ENCODE measurements at places on chromosomes 1 and 21.

- H3K27ac ChIP-seq = no peak overlapping the region
- no peak for DNase-seq
- H3K4me3 ChIP-seq = no peak overlapping the region
These were observed 363.4 kb upstream of the LYPLAL1 start for GRCh38 chr1:218810306-218810705.

DNA sequence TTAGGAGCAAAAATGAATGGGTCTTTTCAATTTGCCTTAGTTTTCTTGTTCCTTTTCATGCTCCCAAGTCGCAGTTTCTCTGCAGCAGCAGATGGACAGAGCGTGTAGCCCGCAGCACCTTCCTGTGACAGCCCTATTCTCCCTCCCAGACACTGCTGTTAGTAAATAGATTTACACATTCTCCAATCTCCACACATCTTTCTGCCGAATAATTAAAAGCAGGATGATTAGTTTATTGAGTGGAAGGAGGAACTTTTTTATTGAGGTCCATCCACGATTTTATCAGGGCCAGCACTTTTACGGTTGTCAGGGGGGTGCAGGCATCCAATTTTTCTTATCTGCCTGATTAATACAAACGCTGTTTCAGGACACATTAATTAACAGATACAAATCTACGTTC is 98.2 kb upstream of the USH2A start:
- no peak for DNase-seq
- no peaks in the 10 kb centered on the region for H3K4me1 ChIP-seq
- H3K4me3 ChIP-seq = no peak overlapping the region

DNA sequence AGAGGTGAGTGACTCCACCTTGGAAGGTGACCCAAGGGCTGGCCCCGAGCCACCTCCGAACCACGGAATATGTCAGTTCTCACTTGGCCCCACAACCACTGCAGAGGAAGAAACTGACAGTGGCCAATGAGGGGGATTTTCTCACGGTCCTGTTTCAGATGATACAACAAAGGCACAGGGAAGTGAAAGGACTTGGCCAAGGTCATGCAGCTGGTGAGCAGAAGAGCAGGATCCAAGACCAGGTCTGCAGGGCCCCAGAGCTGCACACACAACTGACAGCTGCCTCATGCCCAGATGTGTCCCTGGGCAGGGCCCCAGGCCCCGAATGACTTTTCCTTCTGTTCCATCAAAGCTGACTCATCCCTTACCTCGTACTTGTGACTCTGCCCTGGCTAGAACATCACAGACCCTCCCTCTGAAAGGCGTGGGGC is 25.8 kb upstream of the EVA1B start:
- peaks cover 71% of the 10 kb centered on the region for H3K36me3 ChIP-seq
- peaks cover 23% of the 10 kb centered on the region for H3K4me1 ChIP-seq
- no peak overlapping the region for H3K4me3 ChIP-seq
- no peak for DNase-seq
- no peaks in the 10 kb centered on the region for H3K27me3 ChIP-seq
- H3K27ac ChIP-seq = no peak overlapping the region

DNA sequence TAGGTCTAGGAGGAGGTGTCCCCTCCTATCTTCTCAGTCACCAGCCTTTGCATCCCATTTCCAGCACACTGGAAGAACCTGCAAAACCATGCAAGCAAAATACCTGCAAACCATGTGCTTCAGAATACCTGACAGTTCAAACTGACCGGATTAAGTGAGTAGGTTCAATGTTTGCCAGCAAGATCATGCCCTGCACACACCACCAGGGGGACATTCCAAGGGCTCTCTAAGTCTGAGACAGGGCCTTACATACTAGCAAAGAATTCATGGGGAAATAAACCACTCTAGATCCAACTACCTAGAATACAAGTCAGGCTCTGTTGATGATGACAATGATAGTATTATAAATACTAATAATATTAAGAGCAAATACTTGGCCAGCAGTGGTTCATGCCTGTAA is 27.6 kb downstream of the INPP5B start:
- H3K4me3 ChIP-seq = no peak overlapping the region
- H3K27ac ChIP-seq = no peak overlapping the region
- no peaks in the 10 kb centered on the region for H3K27me3 ChIP-seq
- peaks cover 12% of the 10 kb centered on the region for H3K4me1 ChIP-seq

DNA sequence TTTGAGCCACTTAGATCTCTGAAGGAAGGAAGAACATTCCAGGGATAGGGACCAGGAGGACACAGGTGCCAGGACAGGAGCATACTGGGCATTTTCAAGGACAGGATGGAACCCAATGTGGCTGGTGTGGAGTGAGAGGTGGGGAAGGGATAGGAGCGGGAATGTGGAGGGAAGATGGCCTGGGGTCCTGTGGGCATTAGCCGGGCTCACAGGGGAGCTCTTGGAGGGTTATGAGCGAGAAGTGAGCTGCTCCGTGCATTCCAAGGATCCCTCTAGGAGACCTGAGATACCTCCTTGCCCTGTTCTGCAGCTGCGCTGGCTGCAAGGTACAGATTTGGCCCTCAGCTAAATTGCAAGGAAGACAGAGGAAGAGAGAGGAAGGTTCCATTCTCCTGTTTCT is 87.5 kb downstream of the IER5 start:
- no peak overlapping the region for H3K27ac ChIP-seq
- peaks cover 7% of the 10 kb centered on the region for H3K27me3 ChIP-seq
- no peak overlapping the region for H3K4me3 ChIP-seq
- peaks cover 19% of the 10 kb centered on the region for H3K4me1 ChIP-seq
- no peak for DNase-seq

GRCh38 chr1:33312413-33312749 is 8.5 kb downstream of the A3GALT2 start:
- H3K36me3 ChIP-seq = no peaks in the 10 kb centered on the region
- H3K27me3 ChIP-seq = peaks cover 3% of the 10 kb centered on the region

- no peak overlapping the region for H3K4me3 ChIP-seq
- peaks cover 5% of the 10 kb centered on the region for H3K27me3 ChIP-seq
- no peak overlapping the region for H3K27ac ChIP-seq
- no peaks in the 10 kb centered on the region for H3K36me3 ChIP-seq
These were observed 6.2 kb downstream of the KCNK1 start for GRCh38 chr1:233620065-233620464.

DNA sequence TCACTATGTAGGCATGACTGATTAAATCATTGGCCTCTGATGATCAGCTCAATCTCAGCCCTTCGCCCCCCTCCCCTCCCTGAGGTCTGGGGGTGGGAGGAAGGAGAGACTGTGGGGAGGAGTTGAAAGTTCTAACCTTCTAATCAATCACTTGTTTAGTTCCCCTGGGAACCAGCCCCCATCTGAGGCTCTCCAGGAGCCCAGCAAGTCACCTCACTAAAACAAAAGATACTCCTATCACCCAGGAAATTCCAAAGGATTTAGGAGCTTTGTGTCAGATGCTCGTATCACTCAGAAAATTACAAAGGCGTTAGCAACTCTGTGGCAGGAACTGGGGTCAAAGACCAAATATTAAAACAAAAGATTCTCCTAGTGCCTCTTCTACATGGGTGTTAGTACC is 21.6 kb downstream of the SYF2 start:
- H3K36me3 ChIP-seq = no peaks in the 10 kb centered on the region
- H3K4me3 ChIP-seq = no peak overlapping the region
- H3K27me3 ChIP-seq = no peaks in the 10 kb centered on the region
- no peak for DNase-seq
- no peak overlapping the region for H3K27ac ChIP-seq

DNA sequence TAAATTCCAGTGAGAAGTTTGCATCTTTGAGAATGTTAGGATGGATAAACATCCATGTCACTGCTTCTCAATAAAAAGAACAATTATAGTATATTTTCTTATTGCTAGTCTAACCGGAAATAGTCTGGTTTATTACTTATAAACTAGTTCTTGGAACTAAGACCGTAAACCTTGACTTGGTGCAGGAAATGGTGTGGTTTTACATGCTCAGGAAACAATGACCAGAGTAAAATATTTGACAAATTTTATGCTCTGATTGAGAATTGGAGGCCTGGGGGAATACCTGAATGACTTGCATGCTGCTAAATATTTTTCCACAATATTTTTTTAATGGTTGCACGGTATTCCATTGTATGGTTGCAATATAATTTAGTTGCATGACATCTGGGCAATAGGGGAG is 76.3 kb downstream of the XCL2 start:
- H3K27ac ChIP-seq = peak overlapping the region; percentile 43
- H3K36me3 ChIP-seq = no peaks in the 10 kb centered on the region
- no peak for DNase-seq
- no peak overlapping the region for H3K4me3 ChIP-seq
- H3K4me1 ChIP-seq = peaks cover 42% of the 10 kb centered on the region
